ENCODE measurements at places on chromosomes 11 and 22.
A peak's percentile ranks its signal among the peaks of the same experiment; 100 is the strongest.

DNA sequence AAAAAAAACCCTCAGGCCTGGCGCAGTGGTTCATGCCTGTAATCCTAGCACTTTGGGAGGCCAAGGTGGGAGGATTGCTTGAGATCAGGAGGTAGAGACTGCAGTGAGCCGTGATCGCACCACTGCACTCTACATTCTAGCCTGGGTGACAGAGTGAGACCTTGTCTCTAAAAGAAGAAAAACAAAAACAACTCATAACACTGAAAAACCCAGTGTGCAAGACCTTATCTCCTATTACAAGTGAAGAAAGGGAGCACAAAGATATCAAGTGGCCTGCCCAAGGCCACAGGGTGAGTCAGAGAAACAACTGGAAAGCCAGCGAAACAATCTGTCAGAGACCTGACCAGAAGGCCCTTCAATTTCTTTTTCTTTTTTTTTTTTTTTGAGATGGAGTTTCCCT, 2.5 kb downstream of the TXN2 start:
- no peak for DNase-seq

- DNase-seq: peak; percentile 19
Observed at GRCh38 chr11:76419896-76420295, 24.9 kb upstream of the EMSY start.

- DNase-seq: no peak
Observed at GRCh38 chr11:83655976-83656375, 369.8 kb upstream of the CCDC90B start.

- DNase-seq: no peak
Observed at GRCh38 chr11:70654016-70654415, 255.7 kb downstream of the CTTN start.

DNA sequence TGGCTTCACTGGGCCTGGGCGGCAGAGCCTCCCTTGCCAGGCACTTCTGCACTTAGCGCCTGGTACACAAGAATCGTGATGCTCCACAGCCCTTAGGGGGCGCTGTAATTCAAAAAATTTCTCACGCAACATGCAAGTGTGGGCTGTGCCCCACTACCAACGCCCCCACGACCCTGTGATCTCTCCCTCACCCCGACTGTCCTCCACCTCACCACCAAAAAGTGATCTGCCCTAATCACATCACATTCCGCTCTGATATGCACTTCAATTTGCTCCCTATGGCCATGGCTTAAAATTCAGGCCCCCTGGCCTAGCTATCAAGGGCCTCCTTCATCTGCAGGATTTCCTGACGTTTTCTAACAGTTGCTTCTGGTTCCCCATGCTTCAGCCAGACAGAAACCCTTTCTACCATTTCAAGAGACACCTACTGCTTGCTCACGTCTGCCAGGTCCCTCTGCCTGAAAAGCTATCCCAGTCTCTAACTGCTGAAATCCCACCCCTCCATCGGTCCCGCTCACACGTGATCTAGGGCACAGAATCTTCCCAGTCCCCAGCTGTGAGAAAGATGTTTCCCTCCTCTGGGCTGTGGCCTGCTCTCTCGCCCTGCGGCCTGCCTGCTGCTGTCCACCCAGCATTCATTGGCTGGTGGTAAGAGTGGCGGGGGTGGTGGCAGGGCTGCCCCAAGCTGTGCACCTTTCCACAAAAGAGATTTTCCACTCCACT, 27.9 kb upstream of the LRRC32 start:
- DNase-seq: no peak

DNA sequence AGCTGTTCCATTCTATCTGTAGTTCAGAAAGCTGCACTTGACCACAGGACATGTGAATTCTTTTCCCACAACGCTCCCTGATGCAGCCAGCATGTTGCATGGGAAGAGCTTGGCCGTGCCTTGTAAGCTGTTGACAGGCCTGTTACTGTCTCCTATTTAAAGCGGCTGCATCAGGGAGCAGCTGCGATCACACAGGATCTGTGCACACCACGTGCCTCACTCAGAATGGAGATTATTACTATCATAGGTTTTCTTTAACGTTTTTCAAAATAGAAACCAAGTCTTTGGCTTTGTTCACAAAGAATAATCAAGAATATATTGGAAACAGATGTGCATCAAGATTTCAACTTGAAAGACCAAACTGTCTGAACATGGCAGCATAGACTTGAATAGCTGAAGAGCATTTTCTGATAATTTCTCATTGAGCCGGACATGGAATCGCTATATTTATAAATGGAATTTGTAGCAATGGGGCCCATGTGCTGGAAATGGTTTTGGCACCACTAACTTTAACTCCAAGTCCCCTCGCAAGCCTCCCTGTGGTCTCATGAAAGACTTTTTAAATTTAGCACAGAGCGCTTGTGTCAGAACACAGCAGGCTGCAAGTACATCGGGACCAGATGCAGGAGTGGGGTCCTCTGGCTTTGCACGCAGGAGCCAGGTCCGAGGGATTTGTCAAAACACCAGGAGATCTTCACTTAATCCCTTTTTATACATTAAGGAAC, 40.8 kb upstream of the MYO18B start:
- no peak for DNase-seq

- DNase-seq: no peak
Observed at GRCh38 chr22:50262460-50262911, 1.0 kb upstream of the MAPK12 start.

GRCh38 chr11:36010010-36010740, 66.3 kb downstream of the LDLRAD3 start:
- DNase-seq: no peak

GRCh38 chr22:33053323-33053722, 4.9 kb downstream of the SYN3 start:
- no peak for DNase-seq

DNA sequence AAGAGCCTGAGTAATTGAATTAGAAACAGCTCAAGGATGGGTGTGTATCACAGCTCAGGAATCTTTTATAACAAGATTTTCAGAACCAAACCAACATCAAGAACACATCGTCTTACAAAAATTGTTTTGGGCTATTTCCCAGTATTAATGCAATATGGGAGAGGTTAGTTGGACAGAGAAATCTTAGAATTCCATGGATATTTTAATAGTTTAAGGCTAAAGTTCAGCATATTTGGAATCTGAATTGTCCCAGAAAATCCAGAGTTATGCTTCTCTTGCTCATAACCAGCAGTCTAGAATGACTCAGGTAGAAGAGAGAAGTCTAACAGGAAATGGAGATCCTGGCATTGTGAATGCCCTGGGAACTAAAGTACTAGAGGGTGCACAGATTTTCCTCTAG, 74.6 kb downstream of the ADM start:
- DNase-seq: no peak

Measured in stimulated activated naive CD8-positive, alpha-beta T cell treated with anti-CD3 and anti-CD28 coated beads, Interleukin-15, Interleukin-2, amounts not matched to agents 100 U/mL and 50 U/mL, for 24 hours (primary cell).